Stimulated activated CD4-positive, alpha-beta T cell treated with anti-CD3 and anti-CD28 coated beads, Interleukin-12 subunit alpha, Interleukin-12 subunit beta, amount 100 ng/mL, for 24 hours (primary cell): ENCODE measurements at places on chromosomes 4 and X.

- DNase-seq = no peak
These were observed 648 bp downstream of the GRK4 start for GRCh38 chr4:2963966-2964471.

- peak; percentile 45 for DNase-seq
These were observed 1.2 kb downstream of the CPEB2 start for GRCh38 chr4:15003401-15003890.

GRCh38 chr4:173243321-173243720 lies 74.7 kb downstream of the GALNT7 start:
- DNase-seq = no peak

GRCh38 chr4:4673070-4673469 lies 131.2 kb upstream of the STX18 start:
- DNase-seq = no peak

GRCh38 chrX:35104626-35105025 lies 162.0 kb downstream of the FAM47B start:
- DNase-seq = no peak

DNA sequence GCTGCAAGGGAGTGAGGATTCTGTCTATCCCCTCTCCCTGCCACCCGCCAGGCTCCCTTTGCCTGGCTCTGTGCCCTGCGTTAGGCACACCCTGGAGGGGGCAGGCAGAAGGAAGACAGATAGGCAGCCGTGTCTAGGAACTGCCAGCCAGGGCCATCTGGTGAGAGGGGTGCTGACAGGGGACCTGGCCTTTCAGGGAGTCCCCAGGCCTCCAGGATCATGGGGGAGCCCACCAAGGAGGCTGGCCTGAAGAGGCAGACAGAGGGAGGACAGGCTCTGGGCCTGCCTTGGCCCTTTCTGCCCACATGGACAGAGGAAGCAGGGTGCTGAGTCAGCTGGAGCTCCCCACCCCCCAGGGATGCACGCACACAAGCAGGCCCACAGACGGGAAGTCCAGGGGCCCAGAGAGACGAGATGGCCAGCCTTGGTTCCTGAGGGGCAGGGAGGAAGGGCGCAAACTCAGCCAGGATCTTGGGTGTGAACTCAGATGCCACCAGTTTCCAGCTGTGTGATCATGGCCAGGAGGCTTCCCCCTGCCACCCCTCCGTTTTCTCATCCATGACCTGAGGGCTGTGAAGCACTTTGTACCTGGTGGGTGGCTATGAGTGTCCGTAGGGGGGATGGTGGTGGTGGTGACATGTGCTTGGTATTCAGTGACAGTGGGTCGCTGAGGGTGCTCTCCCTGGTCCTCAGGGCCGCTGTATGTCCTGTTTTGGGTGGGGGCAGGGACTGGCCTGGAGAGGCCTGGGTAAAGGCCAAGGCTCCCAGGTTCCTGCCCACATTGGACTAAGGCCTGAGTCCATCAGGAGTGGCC lies 1.8 kb downstream of the SH3BP2 start:
- no peak for DNase-seq

- no peak for DNase-seq
These were observed 192.4 kb upstream of the AR start for GRCh38 chrX:67351411-67351810.

GRCh38 chr4:180150818-180151217 lies 2092.4 kb upstream of the TENM3 start:
- DNase-seq = no peak

GRCh38 chr4:41715155-41715554 lies 33.4 kb downstream of the PHOX2B start:
- DNase-seq = no peak

GRCh38 chr4:11408233-11408967 lies 20.3 kb downstream of the HS3ST1 start:
- DNase-seq = no peak

- no peak for DNase-seq
These were observed 100.1 kb downstream of the RAB28 start for GRCh38 chr4:13384055-13384454.

GRCh38 chr4:111556851-111557250 lies 588.4 kb upstream of the FAM241A start:
- no peak for DNase-seq

GRCh38 chr4:185722029-185722316 lies 90.0 kb downstream of the SORBS2 start:
- no peak for DNase-seq

GRCh38 chr4:98864560-98864959 lies 64.4 kb downstream of the EIF4E start:
- peak; percentile 7 for DNase-seq

- no peak for DNase-seq
These were observed 34.5 kb upstream of the PPM1K start for GRCh38 chr4:88318751-88319350.

- DNase-seq = no peak
These were observed 203.5 kb downstream of the PPARGC1A start for GRCh38 chr4:23686169-23686897.

GRCh38 chr4:84167093-84167492 lies 332.0 kb downstream of the NKX6-1 start:
- DNase-seq = no peak

DNA sequence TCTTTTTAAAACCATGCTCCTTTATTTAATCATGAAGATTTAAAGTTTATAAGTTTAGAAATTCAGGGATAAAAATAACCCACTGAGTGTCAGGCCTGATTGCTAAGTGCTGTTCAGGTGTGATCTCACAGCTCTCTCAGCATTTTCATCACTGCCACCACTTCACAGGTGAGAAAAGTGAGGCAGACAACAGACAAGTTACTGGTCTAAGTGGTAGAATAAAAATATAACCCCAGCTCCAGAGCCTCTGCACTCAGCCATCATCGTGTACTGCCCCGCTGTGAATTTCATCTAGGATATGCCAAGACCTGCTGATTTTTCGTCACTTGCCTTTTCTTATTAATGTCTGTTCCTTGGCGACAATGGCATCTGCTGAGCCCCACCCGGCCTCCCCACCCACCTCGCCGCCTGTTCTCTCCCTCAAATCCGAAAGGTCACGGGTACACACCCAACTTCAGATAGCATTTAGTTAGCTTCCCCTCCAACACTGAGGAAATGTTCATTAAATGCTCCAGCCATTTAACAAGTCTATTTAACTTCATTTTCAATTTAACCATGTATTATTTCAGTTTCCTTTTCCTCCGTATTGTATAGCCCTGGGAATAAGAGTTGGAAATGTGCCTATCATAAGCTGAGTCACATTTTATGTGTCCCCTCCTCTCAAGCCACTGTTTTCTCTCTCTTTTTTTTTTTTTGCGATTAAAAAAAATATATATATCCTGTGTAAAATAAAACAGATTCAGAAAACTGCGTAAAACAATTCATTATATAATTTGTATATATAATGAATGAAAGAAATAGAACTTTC lies 236.5 kb downstream of the CBR4 start:
- DNase-seq = no peak

- no peak for DNase-seq
These were observed 6.0 kb downstream of the NDST4 start for GRCh38 chr4:115107411-115107810.

- no peak for DNase-seq
These were observed 1.6 kb downstream of the PAPSS1 start for GRCh38 chr4:107718351-107718965.

DNA sequence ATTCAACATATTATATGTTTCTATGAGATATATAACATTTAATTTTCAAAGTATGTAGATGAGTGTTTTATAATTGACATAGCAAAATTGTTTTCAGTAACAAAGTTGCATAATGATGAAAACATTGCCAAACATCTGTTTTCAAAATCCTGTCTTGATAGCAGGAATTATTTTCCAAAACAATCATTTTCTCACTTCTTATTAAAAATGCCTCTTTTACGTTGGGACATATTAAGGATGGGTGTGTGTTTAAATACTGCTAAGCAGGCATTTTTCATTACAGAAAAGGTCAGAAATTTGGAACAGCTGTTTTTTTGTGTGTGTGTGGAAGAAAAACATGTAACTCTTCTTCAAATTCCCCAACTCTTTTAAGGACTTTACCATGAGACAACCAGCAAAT lies 452.0 kb downstream of the SPRY1 start:
- no peak for DNase-seq
